Stimulated activated CD4-positive, alpha-beta T cell treated with anti-CD3 and anti-CD28 coated beads, Interleukin-1b, Interleukin-23, amount 100 ng/mL, for 24 hours (primary cell): ENCODE measurements at places on chromosomes 2 and 18.

DNA sequence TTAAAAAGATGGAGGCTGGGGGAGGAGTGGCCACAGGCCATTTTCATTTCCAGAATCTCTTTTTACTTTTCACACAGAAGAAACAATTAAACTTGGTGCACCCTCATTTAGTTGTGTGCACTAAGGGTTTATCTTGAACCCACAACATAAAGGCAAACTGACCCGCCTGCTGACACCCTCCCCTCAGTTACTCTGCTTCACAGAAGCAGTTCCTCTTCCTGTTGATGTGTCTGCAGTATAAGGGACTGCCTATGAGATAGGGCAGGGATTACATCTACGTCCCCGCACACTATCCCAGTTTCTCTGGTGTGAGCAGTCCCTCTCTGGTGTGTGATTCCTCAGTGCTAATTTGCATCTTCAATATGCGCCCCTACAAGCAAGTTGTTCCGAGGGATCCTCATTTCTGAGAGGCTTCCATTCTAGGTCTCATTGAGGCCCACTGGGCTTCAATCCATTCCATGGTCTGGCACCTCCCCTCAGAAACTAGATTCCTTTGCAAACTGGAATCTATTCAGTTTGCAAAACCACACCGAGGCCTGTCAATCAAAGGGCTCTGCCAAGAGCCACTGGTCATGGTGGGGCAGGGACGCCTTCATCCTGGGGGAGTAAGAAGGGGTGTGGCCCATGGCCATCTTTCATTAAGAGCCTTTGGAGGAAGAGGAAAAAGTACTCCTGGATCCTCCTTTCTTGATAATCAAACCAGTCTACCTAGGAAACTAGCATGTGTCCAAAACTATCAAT is 12.3 kb downstream of the CREG2 start:
- no peak for DNase-seq

DNA sequence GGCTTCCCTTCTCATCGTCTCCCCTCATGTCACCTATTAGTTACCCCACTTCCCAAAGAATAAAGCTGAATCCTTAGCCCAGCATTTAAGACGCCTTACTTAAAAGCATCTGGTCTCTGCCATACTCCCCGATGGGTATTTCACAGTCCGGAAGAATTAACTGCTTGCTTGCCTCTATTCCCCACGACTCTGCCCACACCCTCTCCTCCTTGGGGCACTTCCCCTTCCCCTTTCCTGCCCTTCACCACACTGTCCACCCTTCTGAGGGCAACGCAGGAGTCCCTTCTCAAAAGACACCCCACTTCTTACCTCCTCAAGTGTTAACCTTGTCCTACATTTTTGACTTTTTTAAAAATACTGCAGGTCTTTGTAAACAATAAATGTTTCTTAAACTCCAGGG is 60.1 kb upstream of the RMP24 start:
- no peak for DNase-seq

DNA sequence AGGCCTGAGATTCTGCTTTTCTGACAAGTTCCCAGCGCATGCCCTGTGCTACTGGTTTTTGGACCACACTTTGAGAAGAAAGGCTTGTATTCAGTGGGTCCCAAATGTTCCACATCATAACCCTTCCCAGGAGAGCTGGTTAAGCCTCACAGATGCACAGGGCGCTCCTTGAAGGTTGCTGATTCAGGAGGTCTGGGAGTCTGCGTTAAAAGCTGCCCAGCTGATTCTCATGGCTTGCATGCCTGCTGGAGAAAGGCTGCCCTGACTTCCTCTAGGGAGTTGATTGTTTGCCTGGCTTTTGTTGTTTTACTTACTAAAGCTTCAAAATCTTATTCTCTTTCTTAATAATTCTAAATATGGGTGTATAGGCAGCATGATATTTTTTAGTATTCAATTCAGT is 20.7 kb downstream of the CRYGD start:
- no peak for DNase-seq

GRCh38 chr2:181169503-181169902 is 189.1 kb downstream of the UBE2E3 start:
- DNase-seq = no peak

GRCh38 chr2:13156916-13157315 is 440.2 kb downstream of the TRIB2 start:
- DNase-seq = no peak

- no peak for DNase-seq
Measured at GRCh38 chr2:160513120-160513519, 19.5 kb upstream of the RBMS1 start.
